ENCODE measurements at places on chromosomes 7 and 10.

DNA sequence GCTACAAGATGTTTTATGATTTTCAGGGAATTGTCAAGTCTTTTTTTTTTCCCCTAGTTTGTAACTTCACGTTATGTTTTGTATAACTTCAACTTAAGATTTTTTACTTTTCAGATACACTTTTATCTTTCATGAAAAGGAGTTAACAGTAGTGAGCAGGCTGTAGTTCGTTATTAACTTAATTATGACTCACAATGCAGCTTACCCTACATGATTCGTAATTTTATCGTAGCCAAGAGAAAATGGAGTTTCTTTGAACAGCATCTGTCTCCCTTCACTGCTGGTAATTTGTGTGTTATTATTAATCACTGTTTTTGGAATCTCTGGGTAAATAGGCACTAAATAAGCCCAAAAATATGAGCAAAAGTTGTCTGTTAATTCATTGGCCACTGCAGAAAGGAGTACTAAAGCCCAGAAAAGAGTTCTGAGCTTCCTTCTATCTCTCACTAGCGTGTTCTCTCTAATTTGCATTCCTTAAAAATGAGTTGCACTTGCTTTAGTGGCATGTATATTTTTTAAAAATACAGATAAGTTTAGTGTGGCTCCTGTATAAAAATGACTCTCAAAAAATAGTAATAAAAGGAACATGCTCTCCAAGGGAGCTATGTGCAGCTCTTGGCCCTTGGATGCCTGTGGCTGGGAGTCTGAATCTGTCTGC lies 36.1 kb downstream of the RALA start:
- no peak for DNase-seq

- peak; percentile 2 for DNase-seq
These were observed 127.2 kb upstream of the SP4 start for GRCh38 chr7:21300692-21301091.

- DNase-seq: no peak
These were observed 213.8 kb downstream of the DNAJB6 start for GRCh38 chr7:157550300-157551275.

GRCh38 chr7:139743967-139744767 lies 33.6 kb downstream of the HIPK2 start:
- no peak for DNase-seq

- DNase-seq: no peak
These were observed 74.8 kb upstream of the CXCL12 start for GRCh38 chr10:44459671-44460070.

GRCh38 chr7:87474533-87475358 lies 734 bp downstream of the ABCB4 start:
- DNase-seq: no peak

DNA sequence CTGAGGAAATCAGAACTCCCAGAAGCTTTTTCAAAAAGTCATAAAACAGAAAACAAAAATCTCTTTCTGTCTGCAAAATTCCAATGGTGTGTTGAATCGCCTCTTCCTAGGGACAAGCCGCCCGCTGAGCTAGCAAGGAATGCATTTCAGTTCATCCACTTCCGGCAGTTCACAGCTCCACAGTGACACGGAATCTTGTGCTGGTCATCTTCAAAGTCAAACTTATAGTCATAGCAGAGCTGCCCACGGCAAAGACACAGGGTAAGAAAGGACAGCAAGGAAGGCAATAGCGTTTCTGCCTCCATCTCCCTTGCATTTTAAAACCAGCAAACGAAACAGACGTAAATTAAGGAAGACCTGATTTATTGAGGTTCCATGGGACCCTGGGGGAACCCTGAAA lies 111.2 kb downstream of the GALNT11 start:
- DNase-seq: no peak

DNA sequence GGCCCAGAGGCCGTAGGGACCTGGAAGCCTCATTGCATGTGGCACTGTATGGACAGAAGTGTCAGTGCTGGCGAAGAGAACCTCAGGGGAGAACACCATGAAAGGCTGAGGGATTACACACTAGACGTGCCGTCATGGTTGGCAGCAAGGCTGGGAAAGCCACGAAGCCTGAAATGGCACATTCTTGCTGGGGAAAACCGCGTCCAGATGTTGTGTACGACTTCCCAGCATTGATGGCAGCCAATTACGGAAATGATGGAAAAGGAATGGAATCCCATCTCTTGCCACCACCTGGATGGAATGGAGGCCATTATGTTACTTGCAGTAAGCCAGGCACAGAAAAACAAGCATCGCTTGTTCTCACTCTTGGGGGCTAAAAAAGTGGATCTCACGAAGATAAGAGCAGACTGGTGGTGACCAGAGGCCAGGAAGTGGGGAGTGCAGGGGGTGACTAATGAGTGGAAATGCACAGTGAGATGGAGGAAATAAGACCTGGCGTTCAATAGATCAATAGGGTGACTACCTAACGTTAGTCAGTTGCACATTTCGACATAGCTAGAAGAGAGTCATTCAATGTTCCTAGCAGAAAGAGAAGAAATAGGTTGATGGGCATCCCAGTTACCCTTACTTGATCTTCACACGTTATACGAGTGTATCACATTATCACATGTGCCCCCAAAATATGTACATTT lies 14.6 kb upstream of the PWWP2B start:
- DNase-seq: no peak

DNA sequence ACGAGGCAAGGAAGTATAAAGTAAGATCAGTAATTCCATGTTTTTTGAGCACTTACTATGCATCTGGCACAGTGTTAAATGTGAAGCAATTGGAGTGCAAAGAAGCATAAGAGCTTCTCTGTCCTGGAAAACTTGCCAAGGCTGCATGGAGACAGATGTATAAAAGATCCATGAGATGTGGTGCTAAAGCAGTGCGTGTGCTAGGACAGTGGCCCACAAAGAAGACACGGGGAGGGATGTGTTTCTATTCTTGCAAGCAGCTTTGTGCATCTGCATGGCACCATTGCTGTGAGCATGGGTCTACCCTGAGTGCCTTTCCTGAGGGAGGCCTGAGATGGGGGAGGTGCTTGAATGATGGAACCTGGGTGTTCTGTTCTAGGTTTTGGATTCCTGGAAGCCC lies 5.1 kb upstream of the CDHR3 start:
- no peak for DNase-seq

DNA sequence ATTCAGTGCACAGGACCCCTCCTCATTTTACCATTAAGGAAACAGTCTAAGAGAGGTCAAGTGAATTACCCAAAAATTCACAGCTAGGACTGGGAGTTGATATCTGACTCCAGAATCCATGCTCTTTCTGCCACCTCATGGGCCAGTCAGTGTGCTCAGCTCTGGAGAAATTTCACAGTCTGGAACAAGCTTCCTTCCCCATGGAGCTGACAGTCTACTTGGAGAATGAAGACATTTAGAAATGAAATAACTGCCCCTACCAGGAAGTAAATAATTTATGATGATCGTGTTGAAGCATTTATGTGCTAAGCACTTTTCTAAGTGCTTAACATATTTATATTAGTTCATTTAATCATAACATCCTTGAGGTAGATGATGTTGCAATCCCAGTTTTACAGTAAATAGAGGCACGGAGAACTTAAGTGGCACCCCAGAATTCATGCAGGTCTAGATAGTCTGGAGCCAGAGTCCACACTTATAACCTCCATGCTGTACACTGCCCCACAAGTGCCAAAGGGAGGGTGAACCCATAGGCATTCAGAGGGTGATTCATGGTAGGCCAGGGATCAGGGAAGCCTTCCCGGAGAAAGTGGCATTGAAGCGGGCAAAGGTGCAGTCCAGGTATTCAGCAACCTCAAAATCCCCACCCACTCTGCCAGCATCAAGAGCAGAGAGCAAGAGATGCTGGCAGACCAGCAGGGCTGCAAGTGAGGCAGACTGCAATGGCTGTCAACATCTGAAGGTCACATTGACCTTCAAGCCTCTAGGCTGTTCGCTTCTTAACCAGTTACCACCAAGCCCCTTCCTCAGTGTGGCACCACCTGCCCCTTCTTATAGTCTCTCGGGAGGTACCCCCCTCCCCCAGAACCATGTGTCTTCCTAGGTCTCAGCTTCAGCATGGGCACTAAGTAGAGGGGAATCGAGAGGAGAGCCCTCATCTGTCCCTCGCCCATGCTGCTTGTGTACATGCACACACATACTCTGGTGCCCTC lies 38.4 kb upstream of the LRRC4 start:
- DNase-seq: no peak

DNA sequence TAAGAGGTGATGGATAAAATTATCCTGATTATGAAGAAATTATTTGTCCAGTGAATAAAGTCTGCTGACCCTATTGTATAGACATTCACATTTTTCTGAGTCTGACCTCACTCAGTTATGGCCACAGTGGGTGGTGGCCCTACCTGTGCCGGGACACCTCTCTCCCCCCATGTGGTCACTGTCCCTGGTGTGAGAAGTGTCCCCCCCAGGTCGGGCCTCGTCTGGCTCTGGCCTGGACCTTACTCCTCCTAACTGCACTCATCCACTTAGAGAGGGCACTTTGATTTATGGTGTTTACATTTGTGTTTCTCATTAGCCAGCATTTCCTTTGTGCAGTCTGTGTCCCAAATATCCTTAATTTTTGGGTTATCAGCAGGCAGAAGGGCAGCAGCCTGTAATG lies 59.6 kb upstream of the ZNF32 start:
- no peak for DNase-seq

- DNase-seq: no peak
These were observed 93.5 kb downstream of the CNOT4 start for GRCh38 chr7:135416431-135416830.

- no peak for DNase-seq
These were observed 46.9 kb upstream of the GNAI1 start for GRCh38 chr7:80087771-80088170.

DNA sequence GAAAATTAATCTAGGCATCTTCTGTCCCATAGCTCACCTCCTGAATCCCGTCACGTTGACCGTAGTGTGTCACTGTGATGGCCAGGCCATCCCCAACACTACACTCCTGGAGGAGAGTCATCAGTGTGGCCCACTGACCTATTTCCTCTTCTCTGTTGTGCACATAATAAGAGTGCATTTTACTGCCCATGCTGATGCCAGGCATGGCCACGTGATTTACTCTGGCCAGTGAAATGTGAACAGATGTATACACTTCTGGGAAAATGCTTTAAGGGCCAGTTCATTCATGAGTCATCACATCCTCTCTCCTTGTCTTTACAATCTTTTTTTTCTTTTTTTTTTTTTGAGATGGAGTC lies 101.9 kb upstream of the PIP4K2A start:
- peak; percentile 82 for DNase-seq
